T-cell (primary cell): ENCODE measurements at places on chromosomes 2 and 18.

- no peak for DNase-seq
Observed at GRCh38 chr2:29766191-29766590, 155.2 kb downstream of the ALK start.

DNA sequence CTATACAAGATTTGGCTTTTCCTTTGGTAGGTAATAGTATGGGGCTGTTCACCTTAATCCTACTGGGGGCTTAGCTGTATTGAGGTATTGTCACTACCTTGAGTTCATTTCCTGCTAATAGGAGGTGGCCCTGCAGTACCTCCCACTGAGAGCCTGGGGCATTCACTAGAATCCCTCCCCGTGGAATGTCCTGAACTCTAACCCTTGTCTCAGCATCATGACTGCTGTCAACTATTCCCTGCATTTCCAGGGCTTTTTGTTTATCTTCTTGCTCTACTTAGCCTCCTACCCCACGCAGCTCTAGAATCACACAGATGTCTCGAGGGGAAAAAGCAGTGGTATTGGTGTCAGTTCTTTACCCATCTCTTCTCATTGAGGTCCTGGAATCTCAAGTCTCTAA is 542.3 kb downstream of the METTL4 start:
- no peak for DNase-seq

- no peak for DNase-seq
Observed at GRCh38 chr2:122135021-122135937, 379.8 kb downstream of the TSN start.

- DNase-seq, result no peak
Observed at GRCh38 chr2:90221300-90221651, 1529.8 kb downstream of the RPIA start.

- no peak for DNase-seq
Observed at GRCh38 chr2:157173740-157174184, 83.7 kb upstream of the GALNT5 start.

DNA sequence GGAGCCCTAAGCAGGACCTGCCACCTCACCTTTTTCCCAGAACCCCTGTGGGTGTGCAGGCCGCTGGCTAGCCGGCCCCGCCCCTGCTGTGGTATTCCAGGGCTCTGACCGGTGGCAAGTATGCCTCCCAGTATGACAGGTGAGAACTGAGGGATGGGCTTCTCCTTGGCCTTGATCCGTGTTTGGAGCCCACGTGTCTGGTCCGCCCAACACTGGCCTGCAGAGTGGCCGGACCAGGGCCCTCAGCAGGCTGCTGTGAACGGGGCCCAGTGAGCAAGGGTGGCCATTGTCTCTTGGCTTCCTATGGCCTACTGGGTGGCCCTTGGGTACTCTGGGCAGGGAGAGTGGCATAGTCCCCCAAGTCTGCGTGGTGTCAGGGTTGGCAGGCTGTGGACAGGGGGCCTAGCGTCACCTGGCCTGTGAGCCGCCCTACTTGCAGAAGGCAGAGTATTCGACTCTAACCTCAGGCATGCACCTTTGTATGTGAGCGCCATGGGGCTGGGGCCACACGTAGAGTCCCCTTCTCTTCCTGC is 1.8 kb downstream of the RNPEPL1 start:
- DNase-seq, result no peak

DNA sequence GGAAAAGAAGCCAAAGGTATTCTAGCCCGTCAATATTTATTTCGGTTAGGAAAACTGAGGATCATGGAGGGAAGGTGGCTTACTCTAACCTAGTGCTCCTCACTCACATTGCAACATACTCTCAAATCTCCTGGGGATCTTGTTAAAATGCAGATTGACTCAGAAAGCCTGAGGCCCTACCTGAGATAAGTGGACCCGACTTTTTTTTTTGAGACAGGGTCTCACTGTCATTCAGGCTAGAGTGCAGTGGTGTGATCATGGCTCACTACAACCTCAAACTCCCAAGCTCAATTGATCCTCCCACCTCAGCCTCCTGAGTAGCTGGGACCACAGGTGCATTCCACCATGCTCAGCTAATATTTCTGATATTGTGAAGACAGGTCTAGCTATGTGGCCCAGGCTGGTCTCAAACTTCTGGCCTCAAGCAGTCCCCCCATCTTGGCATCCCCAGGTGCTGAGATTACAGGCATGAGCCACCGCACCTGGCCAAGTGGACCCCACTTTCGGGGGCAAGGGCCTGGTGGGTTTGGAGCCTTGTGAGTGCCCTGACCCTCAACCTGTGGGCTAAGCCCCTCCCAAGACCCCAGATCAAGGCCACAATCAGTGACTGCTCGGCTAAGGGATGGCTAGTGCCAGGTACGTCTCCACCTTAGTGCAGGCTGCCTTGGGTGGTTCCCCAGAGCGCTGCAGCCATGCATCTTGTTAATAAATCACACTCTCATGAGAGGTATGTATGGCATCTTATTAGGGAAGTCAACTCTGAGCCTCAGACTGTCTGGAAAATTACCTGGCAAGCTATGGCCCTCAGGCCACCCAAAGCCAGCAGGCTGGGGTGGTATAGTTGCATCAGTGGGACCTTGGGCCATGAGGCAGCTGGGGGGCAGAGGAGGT is 1.1 kb upstream of the NEURL3 start:
- DNase-seq, result no peak

DNA sequence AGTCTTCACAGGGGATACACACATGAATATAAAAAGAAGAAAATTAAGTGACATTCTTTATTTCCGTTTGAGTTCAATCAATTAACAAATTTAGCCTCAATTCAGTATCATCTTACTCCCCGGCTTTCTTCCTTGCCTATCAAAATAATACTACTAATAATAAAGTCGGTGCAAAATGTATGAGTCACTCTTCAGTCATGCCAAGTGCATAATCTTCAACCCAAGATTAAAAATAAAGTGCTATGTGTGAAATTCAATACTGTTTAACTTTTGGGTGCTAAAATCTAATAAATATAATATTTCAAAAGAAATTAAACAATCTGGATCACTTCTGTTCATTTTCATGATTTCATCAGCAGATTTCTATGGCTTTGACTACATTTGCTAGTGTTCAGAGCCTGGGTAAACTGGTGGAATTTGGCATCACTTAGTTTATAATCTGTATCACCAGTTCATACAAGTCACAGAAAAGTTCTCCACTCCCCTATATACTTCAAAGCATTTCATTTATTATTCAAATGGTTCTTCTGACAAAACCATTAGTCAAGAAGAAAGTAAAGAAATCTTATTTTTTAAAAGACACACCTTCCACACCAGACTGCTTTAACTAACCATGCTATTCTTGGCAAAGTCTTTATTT is 183.6 kb downstream of the THADA start:
- DNase-seq, result no peak

GRCh38 chr2:109533823-109534222 is 79.9 kb downstream of the SEPTIN10 start:
- no peak for DNase-seq

- DNase-seq, result no peak
Observed at GRCh38 chr2:124879640-124880039, 854.6 kb downstream of the CNTNAP5 start.

DNA sequence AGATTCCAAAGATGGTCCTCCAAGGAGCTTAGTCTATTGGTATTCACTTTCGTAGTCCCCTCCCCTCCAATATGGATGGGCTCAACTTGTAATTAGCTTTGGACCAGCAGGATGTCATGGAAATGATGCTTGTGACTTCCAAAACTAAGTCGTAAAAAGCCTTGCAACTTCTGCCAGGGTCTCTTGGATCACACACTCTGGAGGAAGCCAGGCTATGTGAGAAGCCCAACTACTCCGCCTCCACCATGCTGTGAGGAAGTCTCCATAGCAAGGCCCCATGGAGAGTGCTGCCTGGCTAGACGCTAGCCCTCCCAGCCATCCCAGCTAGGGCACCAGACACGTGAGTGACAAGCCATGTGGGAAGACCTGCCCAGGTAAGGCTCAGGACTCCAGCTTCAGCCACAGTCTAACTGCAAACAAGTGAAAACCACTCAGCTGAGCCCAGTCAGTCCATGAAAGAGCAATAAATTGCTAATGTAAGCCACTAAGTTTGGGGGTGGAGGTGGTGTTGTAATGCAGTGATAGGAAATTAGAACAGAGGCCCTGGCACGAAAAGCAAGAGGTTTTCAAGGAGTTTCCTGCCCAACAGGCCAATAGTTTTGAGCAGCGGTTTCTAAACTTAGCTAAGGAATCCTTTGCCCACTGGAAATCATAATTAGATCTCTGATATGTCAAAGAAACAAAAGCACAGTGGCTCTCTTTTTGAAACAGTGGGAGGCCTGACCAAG is 77.5 kb upstream of the GLI2 start:
- DNase-seq, result no peak

DNA sequence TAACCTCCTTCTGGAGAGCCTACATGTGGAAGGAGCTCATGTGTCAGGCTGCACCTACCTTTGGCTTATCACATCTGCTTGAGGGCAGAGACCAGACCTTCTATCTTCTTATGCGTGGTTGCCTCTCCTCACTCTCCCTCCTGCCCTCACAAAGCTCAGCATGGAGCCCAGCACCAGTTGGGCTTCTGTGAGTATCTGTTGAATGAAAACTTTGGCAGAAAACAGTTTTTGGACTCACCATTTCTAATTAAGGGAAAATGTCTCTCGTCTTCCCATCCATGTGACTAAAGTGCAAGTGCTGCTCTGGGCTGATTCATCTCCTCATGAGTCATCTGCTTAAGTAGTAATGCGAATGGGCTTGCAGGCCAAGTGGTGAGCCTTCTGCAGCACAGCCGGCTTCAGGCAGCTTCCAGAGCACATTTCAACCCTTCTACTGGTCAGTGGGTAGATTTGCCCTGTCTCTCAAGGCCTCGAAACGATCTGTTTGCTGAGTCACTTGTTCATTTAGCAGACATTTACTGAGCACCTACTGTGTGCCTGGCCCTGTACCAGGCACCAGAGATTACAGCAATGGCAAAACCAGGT is 102.6 kb downstream of the VSNL1 start:
- no peak for DNase-seq

DNA sequence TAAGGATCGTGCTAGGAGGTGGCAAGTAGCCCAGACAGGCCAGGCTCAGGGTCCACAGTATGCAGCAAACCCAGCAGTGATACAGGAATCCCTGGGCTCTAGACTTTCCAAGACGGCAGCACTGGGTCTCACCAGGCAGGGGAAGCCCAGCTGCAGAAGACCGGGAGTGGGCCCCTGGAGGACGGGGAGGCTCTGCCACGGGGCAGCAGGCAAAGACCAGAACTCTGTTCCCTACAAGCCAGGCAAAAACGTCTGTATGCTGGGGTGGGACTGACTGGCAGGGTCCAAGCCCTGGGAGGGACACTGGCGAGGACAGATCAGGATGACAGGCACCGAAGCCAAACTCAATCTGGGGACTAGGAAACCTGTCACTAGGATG is 98.9 kb upstream of the SEC11C start:
- DNase-seq, result no peak

GRCh38 chr18:65901522-65901921 is 150.7 kb downstream of the CDH7 start:
- no peak for DNase-seq
